Osteoblast (primary cell): ENCODE measurements at places on chromosomes 6 and 20. TPM values are rescaled to one million over a fixed set of nuclear protein-coding genes. Genes with fewer than 3 reads are reported as not detected.
A peak's percentile ranks its signal among the peaks of the same experiment; 100 is the strongest.

The RPS6KA2 gene
- total RNA-seq: 112 and 113 TPM in 2 replicates

- DNase-seq: peak; percentile 67
Observed at GRCh38 chr6:28729501-28730402, 194.0 kb downstream of the TRIM27 start.

GRCh38 chr6:14135893-14136539 lies 18.4 kb downstream of the CD83 start:
- DNase-seq: no peak

DNA sequence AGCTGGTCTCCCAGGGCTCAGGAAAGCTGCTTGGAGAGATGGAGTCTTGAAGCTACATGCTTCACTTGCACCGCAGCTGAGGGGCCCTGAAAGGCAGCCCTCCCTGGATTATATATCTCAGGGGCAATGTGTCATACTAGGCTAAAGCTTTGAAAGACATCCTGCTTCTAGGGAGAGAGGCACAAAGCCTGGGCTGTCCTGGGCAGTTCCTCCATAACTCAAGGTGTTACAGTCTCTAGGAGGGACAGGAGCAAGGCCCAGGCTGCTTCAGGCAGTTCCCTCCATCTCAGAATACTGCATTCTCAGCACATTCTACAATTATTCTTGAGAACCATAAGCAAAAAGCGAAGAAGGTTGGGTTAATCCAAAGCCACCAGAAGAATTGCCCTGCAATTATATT lies 22.0 kb upstream of the TXNDC5 start:
- DNase-seq: no peak

DNA sequence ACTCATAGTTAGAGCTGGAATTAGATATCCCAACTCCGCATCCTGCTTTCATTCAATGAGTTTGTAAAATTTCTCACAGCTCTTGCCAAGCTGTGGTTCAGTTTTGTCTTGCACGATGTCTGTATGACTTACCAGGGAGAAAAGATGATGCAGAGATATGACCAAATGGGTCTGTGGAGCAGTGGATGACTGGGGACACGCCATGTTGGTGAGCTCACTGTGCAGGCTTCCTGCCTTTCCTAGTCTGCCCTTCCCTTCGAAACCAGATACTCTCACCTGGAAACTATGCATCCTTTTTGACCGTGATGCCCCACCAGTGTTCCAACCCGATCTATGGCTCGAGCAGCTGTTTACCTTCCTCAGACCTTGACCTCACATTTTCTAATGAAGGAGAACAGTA lies 262.7 kb upstream of the BMP2 start:
- DNase-seq: no peak

- DNase-seq: no peak
Observed at GRCh38 chr6:112935402-112936078, 588.4 kb downstream of the RFPL4B start.

- DNase-seq: peak; percentile 97
Observed at GRCh38 chr6:1396952-1397868, 7.8 kb downstream of the FOXF2 start.

DNA sequence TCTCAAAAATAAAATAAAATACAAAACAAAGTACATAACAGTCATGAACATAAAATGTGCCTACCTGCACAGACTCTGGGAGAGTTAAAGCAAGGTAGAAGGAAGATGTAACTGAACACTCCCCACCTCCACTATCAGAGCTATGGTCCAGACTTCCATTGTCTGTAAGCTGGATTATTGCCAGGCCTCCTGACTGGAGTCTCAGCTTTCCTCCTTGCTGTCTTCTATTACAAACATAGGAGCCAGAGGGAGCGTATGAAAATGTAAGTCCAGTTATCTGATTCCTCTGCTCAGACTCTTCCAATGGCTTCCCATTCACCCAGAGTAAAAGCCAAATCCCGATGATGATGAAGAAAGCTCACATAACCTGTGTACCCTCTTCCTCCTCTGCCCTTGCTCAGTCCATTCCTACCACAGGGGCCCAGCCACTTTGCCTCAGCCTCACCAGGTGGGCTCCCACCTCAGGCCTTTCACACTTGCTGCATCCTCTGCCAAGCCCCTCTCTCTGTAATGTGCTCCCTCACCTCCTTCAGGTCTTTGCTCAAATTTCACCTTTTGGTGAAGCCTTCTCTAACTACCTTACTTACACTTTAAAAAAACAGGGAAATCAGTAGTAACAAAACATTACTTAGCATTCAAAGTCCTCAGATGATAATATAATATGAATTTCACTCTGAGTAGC lies 194.1 kb downstream of the RIMS1 start:
- DNase-seq: no peak
